ENCODE measurements at places on chromosomes 7 and 10. TPM values are rescaled to one million over a fixed set of nuclear protein-coding genes. Genes with fewer than 3 reads are reported as not detected.

- no peak for DNase-seq
These were observed 488.2 kb upstream of the NRG3 start for GRCh38 chr10:81386817-81387216.

GRCh38 chr10:72337039-72337629, 17.6 kb downstream of the DNAJB12 start:
- DNase-seq, result peak; percentile 81

DNA sequence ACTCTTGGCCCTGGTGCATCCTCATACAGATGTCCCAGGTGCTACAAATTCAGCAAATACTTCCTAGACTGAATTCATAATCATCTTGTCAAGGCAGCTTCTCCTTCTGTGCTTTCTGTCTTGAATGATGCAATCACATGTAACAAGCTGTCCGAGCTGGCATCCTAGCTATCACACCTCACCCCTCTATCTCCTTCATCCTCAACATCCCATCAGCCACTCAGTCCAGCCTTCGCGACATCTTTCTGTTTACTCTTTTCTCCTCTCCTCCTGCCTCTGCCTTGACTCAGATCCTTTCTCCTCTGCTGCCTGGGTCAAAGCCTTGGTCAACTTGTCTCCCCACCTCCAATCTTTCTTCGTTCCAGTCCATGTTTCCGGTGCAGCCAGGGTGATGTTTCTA, 240.4 kb upstream of the CELF2 start:
- no peak for DNase-seq

HHEX gene
- total RNA-seq, result 2.9 TPM

DNA sequence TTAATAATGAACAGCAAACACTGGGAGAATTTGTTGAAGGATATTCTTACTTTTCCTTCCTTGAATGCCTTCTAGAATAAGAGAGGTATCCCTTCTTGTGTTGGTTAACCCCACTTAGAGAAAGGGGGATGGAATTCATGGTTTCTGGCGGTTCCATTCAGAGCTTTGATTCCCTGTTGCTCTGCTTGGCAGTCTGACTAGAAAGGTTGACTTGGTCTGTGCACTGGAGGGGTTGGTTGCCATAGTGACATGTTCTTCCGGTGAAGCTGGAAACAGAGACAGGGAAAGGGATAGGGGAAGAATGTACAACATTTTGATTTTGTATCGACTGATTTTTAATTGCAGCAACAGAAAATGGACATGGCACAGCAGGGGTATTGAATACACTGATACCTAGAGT, 2.5 kb downstream of the TMEM178B start:
- no peak for DNase-seq

PKD2L1 gene
- total RNA-seq, result not detected

DNA sequence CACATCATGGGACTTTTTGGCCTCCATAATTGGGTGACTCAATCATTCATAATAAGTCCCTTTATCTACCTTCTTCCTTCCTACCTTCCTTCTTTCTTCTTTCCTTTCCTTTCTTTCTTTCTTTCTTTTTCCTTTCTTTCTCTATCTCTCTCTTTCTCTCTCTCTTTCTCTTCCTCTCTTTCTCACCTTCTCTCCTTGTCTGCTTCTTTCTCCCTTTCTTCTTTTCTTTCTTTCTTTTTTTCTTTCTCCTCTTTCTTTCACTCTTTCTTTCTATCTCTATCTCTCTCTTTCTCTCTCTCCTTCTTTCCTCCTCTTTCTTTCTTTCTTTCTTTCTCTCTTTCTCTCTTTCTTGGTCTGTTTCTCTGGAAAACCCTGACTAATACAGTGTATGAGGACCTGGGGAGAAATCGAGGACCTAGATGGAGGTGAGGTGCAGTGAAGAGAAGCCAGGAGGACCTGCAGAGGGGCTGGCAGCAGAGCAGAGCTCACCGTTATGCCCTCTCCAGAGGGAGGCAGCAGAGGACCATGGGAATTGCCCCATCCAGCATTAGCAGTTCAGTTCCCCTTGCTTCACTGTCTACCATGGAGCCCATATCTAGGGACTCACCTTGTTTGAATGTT, 52.7 kb upstream of the BTRC start:
- DNase-seq, result peak; percentile 84

PAPOLB gene
- total RNA-seq, result not detected
